ENCODE measurements at places on chromosomes 2 and 18.
A peak's percentile ranks its signal among the peaks of the same experiment; 100 is the strongest.

GRCh38 chr2:68710756-68711155, 23.9 kb upstream of the ARHGAP25 start:
- no peak for DNase-seq

DNA sequence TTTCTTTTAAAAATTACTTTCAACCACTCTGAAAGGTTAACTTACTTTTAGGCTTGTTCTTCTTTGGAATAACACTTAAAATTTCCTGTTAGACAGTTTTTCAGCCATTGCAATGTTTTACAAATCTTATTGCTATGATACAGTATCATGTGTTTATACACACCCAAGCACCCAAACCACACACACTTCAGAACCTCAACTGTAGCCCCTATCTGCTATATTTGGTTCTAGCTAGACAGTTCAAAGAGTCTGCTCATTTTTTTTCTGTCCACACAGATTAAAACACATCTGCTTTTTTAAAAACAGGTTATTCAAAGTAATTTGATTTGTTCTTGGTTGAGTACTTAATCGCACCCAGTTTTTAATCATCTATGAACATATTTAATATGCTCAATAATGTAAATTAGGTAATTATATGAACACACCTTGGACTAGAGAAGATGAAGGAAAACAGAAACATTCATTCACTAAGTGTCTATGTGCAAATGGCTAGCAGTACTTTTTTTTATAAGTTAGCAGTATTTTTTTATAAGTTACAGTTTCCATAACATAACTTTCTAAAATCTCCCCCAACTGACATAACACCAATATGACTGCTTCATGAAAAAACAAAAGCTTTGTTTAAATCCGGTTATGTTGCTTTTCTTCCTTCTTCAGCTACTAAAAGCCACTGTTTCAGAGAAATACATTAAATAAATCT, 17.6 kb downstream of the FBXO11 start:
- DNase-seq = no peak

GRCh38 chr2:7201851-7202250, 284.6 kb downstream of the RNF144A start:
- no peak for DNase-seq

GRCh38 chr2:219643084-219643473, 15.6 kb downstream of the SLC4A3 start:
- no peak for DNase-seq

DNA sequence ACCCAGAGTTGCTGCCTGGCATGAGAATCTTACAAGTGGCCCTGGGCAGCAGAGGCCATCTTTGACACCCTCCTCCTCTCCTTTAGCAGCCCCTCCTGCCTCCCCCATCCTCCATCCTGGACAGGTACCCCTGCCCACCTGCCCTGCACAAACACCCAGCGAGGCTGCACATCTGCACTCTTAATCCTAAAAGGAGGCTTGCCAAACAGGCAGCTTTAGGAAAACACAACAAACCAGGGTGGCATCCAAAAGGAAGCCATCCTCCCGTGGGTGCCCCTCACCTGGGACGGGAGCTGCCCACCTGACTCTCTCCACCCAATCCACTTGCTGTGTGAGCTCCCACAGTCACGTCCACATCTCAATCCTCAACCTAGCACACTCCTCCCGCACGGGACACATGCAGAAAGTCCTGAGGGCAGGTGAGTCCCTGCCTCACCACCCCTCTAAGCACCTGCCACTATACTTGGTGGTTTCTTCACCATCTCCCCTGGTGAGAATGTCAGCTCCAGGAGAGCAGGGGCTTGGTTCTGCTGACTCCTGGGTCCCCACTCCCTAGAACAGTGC, 5.8 kb downstream of the BIN1 start:
- no peak for DNase-seq

- no peak for DNase-seq
Observed at GRCh38 chr2:85774126-85774978, 20.6 kb downstream of the ATOH8 start.

DNA sequence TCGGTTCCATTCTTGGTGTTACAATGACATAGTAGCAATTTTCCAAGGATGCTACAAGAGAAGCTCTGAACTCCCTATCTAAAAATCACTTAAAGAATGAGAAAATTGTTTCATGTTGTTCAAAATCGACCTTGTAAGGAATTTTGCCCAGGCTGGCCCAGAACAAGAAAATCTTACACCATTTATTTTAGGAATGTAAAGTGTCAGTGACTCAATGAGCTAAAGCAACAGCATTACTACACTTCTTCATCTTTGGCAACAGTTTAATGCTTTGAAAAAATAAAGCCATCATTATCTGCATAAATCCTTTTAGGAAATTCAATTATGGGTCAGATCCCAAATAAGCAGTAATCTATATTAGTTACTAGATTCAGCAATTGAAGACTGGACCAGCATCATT, 38.6 kb downstream of the SLC25A12 start:
- peak; percentile 18 for DNase-seq
